Umbilical cord (tissue), 2 donors: ENCODE measurements at places on chromosomes 16 and 17. TPM values are rescaled to one million over a fixed set of nuclear protein-coding genes. Genes with fewer than 3 reads are reported as not detected.

DNA sequence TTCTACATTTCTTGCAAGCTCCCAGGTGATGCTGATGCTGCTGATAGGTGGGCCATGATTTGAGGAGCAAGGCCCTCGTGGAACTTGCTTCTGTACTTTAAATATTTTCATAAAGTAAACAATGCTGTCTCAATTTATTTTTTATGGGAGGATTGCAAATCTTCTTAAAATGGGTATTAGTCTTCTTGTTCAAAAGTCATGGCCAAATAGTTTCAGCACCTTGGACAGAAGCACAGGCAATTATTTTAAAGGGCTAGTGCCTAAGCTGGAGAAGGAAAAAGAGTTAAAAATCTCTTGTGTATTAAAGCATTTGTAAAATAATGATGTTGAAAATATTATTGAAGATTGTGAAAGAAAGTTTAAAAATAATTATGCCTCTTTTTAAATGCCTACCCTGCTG lies 50.5 kb downstream of the GPR139 start:
- peak; percentile 15 for DNase-seq

GRCh38 chr17:9258115-9259015 lies 237.1 kb downstream of the NTN1 start:
- no peak for DNase-seq

Gene CD300A
- 7.2 TPM for total RNA-seq

Gene CIBAR2
- total RNA-seq: not detected

- peak; percentile 81 for DNase-seq
These were observed 19.1 kb downstream of the CUEDC1 start for GRCh38 chr17:57935833-57936807.

DNA sequence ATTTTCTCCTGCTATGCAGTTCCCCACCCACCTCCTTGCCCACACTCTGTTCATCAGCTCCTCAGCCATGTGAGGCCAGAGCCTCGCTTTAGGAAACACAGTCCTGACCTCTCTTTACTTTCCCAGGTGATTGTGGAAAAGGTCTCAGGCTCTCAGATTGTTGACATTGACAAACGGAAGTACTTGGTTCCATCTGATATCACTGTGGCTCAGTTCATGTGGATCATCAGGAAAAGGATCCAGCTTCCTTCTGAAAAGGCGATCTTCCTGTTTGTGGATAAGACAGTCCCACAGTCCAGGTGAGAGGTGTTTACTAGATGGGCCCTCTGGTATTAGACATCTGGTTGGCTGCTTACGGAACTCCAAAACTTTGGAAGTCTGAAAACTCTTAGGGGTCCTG lies 1.7 kb downstream of the GABARAPL2 start:
- no peak for DNase-seq

DNA sequence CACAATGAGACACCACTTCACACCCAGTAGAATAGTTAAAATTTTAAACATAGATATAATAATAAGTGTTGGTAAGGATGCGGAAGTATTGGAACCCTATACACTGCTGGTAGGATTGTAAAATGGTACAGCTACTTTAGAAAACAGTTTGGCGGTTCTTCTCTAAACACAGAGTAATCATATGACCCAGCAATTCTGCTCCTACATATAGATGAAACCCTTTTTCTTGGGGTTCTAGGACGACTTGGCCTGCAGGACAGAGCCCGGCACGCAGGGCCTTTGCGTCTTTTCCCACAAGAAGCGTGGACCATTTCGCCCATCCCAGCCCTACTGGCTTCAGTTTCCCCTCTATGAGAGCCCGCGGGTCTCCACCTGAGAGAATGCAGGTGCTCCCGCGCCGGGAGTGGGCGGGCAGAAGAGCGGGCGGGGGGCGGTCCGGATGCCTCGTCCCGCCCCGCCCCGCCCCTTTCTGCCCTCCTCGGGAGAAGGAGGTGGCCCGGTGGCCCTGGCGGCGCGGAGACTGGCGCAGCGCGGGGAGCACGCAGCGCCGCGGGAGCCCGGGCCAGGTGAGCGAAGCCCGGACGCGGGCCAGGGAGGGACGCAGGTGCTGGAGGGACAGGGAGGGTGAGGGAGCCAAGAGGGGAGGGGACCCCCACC lies at the start of gene SDR42E2:
Gene SDR42E2 (plus strand): TSS at position 508 of the 657 bp plus-strand sequence. CDS start 3,077 bp downstream, outside the sequence.
- DNase-seq: no peak

- DNase-seq: no peak
These were observed 37.4 kb downstream of the TK2 start for GRCh38 chr16:66512272-66513110.

Gene ALOX12B
- not detected for total RNA-seq

Gene KRTAP1-5
- total RNA-seq: not detected

Gene C16orf74
- 11.3 TPM for total RNA-seq

GRCh38 chr17:50911890-50912289 lies 45.7 kb upstream of the TOB1 start:
- DNase-seq: no peak

Gene PABPN1L
- total RNA-seq: 1.7 TPM

Gene OR4D1
- total RNA-seq: 4.6 TPM

- no peak for DNase-seq
These were observed 1.8 kb downstream of the KRTAP9-4 start for GRCh38 chr17:41251261-41251660.

- DNase-seq: peak; percentile 84
These were observed 504 bp downstream of the SRSF1 start for GRCh38 chr17:58006560-58006923.

GRCh38 chr17:16272111-16272840 lies 55.3 kb downstream of the PIGL start:
- DNase-seq: no peak

Gene C1QL1
- not detected for total RNA-seq

GRCh38 chr16:71916397-71916920 lies 21.1 kb downstream of the IST1 start:
- DNase-seq: no peak

GRCh38 chr17:2172077-2172851 lies 117.4 kb downstream of the HIC1 start:
- peak; percentile 98 for DNase-seq
